A549 treated with Mapracorat at 1 μM for 4 hours (cell line): ENCODE measurements at places on chromosomes 12 and 14. TPM values are rescaled to one million over a fixed set of nuclear protein-coding genes. Genes with fewer than 3 reads are reported as not detected.

CLEC9A gene
- total RNA-seq, result not detected in 5 replicates

RDH12 gene
- not detected in 5 replicates for total RNA-seq

LRRC10 gene
- not detected in 5 replicates for total RNA-seq

CYP46A1 gene
- total RNA-seq, result 0.05 to 0.25 TPM (median 0.15 TPM) in 4 of 5 replicates, not detected in the other

TRHDE gene
- total RNA-seq, result 0.02 to 0.24 TPM (median 0.09 TPM) in 5 replicates

RNASE7 gene
- total RNA-seq, result not detected in 5 replicates

EIF2S3B gene
- total RNA-seq, result 0.52 to 0.93 TPM (median 0.74 TPM) in 5 replicates

TSPAN31 gene
- total RNA-seq, result 15.2 to 21.0 TPM (median 16.4 TPM) in 5 replicates

CFAP54 gene
- 0.59 to 1.6 TPM (median 1.4 TPM) in 5 replicates for total RNA-seq
